ENCODE measurements at places on chromosomes 13 and 19. TPM values are rescaled to one million over a fixed set of nuclear protein-coding genes. Genes with fewer than 3 reads are reported as not detected.

ZNF324B gene
- 5.9 TPM for total RNA-seq

PSG1 gene
- 0.22 TPM for total RNA-seq

ZNF583 gene
- total RNA-seq, result 2.5 TPM

PRR19 gene
- total RNA-seq, result 5.0 TPM

DNAJC15 gene
- 0.02 TPM for total RNA-seq

FARP1 gene
- total RNA-seq, result 10.1 TPM

BRSK1 gene
- 4.1 TPM for total RNA-seq

TMC4 gene
- total RNA-seq, result 1.3 TPM

All from A549 treated with RU486 at 1 μM for 4 hours (cell line).